ENCODE measurements at places on chromosomes 6 and 20. TPM values are rescaled to one million over a fixed set of nuclear protein-coding genes. Genes with fewer than 3 reads are reported as not detected.

DNA sequence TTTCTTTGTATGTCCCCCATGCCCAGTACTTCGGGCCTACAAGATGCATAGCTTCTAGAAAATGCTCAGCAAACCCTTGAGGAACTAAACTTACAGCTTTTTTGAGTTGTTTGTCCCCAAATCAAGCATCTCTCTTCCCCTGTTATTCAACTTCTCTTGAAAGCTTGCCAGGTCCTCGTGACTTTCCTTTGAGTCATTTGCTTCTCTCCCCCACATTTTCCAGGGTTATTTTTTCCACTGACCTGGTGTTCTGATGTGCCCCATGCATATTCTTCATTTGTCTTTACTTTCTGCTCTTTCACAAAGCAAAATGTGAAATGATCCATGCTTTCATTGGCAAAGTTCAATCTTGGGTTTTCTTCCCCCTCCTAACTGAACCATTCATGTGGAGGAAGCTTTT, 204.8 kb downstream of the TFAP2A start:
- H3K27me3 ChIP-seq: no peaks in the 10 kb centered on the region
- H3K4me1 ChIP-seq: no peaks in the 10 kb centered on the region
- DNase-seq: no peak

GRCh38 chr6:35544769-35545361, 32.2 kb upstream of the TULP1 start:
- no peaks in the 10 kb centered on the region for H3K4me1 ChIP-seq
- H3K27ac ChIP-seq: no peak overlapping the region
- no peaks in the 10 kb centered on the region for H3K36me3 ChIP-seq
- no peak for DNase-seq
- H3K4me3 ChIP-seq: no peak overlapping the region
- no peaks in the 10 kb centered on the region for H3K27me3 ChIP-seq

Gene TASP1
- 6.3 TPM for total RNA-seq

Gene PPDPF
- 39.5 TPM for total RNA-seq

Gene SRMS
- total RNA-seq: not detected

Gene RNF39
- not detected for total RNA-seq

Gene PTPRT
- total RNA-seq: not detected

DNA sequence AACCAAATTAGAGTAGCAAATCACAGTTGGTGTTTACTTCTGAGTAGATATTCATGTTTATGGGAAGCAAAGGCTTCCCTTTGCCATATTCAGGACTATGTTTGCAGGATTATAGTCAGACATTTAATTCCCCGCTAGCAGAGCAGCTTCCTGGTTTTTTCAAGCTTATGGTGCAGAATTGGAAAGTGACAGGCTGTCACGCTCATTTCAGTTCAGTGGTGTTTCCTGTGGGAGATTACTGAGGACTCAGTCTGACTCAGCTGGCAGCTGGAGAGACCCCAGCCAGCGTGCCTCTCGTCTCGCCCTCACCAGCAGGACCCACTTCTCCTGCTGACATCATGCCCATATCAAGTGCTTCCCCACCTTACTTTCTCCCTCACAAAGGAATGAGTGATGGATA, 85.1 kb downstream of the LYRM2 start:
- DNase-seq: no peak
- H3K27me3 ChIP-seq: peaks cover 2% of the 10 kb centered on the region
- no peaks in the 10 kb centered on the region for H3K36me3 ChIP-seq
- no peak overlapping the region for H3K27ac ChIP-seq
- H3K4me1 ChIP-seq: no peaks in the 10 kb centered on the region

DNA sequence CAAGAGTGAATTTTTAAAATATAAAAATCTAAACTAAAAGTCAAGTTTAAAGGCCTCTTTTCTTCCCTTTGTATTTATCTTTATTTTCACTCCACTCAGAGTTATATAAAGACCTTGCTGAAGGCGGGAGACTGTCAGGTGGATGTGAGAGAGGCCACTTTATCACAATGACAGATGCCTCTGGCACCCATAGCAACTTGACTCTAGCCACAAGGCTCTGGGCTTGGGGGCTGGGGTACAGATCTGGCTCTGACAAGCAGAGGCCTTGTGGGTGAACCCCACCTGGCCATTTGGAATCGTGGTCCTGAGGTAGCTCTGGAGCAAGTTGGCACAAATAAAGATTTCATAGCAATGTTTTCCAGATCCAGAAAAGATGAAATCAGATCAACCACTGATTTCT, 417.2 kb downstream of the RFPL4B start:
- H3K36me3 ChIP-seq: no peaks in the 10 kb centered on the region
- no peaks in the 10 kb centered on the region for H3K27me3 ChIP-seq
- no peaks in the 10 kb centered on the region for H3K4me1 ChIP-seq
- no peak overlapping the region for H3K4me3 ChIP-seq
- DNase-seq: no peak

- H3K4me1 ChIP-seq: peaks cover 2% of the 10 kb centered on the region
- no peak overlapping the region for H3K4me3 ChIP-seq
- peaks cover 4% of the 10 kb centered on the region for H3K36me3 ChIP-seq
Observed at GRCh38 chr6:17983730-17984129, 3.7 kb downstream of the KIF13A start.

- H3K27me3 ChIP-seq: no peaks in the 10 kb centered on the region
- H3K4me3 ChIP-seq: no peak overlapping the region
- H3K4me1 ChIP-seq: peaks cover 3% of the 10 kb centered on the region
Observed at GRCh38 chr6:87736809-87737540, 34.9 kb upstream of the AKIRIN2 start.

DNA sequence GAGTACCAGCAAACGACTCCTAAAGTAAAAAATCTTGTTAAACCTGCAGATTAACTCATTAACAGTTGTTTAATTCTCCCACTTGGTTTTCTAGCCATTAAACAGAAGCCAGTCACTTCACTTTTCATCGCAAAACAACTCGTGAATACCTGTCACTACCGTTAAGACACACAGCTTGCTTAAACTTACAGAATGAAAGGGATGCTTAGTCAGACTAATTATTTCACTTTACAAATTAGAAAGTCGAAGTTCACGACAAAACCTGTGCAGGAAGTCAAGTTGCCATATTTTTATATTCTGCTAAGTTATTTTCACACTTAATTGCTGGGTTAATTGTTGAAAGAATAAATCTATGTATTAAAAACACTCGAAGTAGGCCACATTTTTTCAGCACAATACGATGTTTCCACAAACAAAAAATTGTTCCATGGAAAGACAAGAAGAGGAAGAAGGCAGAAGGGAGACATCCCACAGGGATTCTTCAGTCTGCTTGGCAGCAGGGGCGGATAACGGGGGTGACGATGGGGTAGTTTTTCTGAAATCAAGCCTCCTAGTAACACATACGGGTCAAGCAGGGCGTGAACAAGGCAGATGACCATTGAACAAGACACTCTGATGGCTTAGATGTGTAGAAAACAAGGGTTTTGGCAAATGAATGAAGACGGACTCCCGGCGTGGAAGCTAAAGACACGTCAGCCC, 933 bp downstream of the SSR1 start:
- H3K4me3 ChIP-seq: peak overlapping the region; percentile 93
- peaks cover 3% of the 10 kb centered on the region for H3K36me3 ChIP-seq

Gene DYNLT2
- total RNA-seq: 1.0 TPM

Gene WFDC10B
- not detected for total RNA-seq

DNA sequence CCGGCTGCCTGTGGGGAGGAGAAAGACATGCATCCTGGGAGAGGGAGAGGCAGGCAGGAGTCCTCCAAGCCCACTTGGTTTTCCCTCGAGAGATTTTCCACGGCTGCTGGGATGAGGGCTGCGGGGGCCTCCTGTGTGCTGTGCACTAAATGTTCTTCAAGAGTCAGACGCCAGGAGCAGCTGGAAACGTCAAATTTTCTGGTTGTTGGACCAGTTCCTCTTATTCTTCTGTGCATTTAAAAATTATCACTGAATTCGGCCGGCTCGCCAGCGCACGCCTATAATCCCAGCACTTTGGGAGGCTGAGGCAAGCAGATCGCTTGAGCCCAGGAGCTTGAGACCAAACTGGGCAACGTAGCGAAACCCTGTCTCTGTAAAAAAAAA, 32.8 kb upstream of the NTSR1 start:
- peaks cover 2% of the 10 kb centered on the region for H3K4me1 ChIP-seq
- H3K27me3 ChIP-seq: peaks cover 4% of the 10 kb centered on the region
- no peaks in the 10 kb centered on the region for H3K36me3 ChIP-seq
- no peak overlapping the region for H3K27ac ChIP-seq
- no peak for DNase-seq

GRCh38 chr6:108133594-108134179, 32.1 kb upstream of the NR2E1 start:
- H3K36me3 ChIP-seq: no peaks in the 10 kb centered on the region
- peak overlapping the region; percentile 46 for H3K4me3 ChIP-seq
- no peaks in the 10 kb centered on the region for H3K4me1 ChIP-seq
- H3K27me3 ChIP-seq: peaks cover 7% of the 10 kb centered on the region

Gene TREM2
- under 0.01 TPM for total RNA-seq

Gene PBOV1
- not detected for total RNA-seq

GRCh38 chr6:115896538-115897129, 164.1 kb downstream of the FRK start:
- peak; percentile 16 for DNase-seq
- H3K36me3 ChIP-seq: no peaks in the 10 kb centered on the region
- H3K27ac ChIP-seq: no peak overlapping the region
- H3K4me1 ChIP-seq: no peaks in the 10 kb centered on the region

Gene C20orf141
- total RNA-seq: not detected

- peaks cover 5% of the 10 kb centered on the region for H3K27me3 ChIP-seq
- peak; percentile 18 for DNase-seq
Observed at GRCh38 chr6:44381739-44382138, 5.8 kb upstream of the CDC5L start.

GRCh38 chr6:47292944-47293343, 16.8 kb downstream of the TNFRSF21 start:
- H3K4me3 ChIP-seq: no peak overlapping the region
- H3K27ac ChIP-seq: no peak overlapping the region
- no peak for DNase-seq
- H3K27me3 ChIP-seq: no peaks in the 10 kb centered on the region
- no peaks in the 10 kb centered on the region for H3K36me3 ChIP-seq
- H3K4me1 ChIP-seq: no peaks in the 10 kb centered on the region

Gene MYBL2
- 0.26 TPM for total RNA-seq

Gene TTBK1
- under 0.01 TPM for total RNA-seq

GRCh38 chr20:10637563-10637962, 36.2 kb downstream of the JAG1 start:
- peaks cover 23% of the 10 kb centered on the region for H3K36me3 ChIP-seq
- DNase-seq: peak; percentile 53
- H3K4me1 ChIP-seq: peaks cover 27% of the 10 kb centered on the region
- H3K27me3 ChIP-seq: no peaks in the 10 kb centered on the region
- H3K27ac ChIP-seq: peak overlapping the region; percentile 1

Gene ETV7
- 1.0 TPM for total RNA-seq

Gene MEA1
- 60.9 TPM for total RNA-seq

DNA sequence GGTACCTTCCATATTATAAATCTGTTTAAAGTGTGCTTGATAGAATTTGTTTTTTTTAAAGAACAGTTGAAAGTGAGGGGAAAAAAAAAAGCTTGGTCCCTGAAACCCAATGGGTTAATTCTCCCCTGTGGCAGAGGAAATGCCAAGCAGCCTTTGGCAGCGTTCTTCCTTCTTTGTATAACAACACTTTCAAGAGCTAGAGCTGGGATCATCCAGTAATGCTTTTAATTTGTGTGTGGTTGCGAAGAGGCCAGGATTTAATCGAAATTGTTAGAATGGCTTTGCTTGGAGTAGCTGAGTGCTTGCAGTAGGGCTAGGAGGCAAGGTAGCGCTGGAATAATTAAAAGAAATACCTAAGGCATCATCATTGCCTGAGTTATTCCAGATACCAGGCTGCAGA, 692.0 kb downstream of the DHX35 start:
- DNase-seq: no peak
- H3K27me3 ChIP-seq: no peaks in the 10 kb centered on the region
- no peaks in the 10 kb centered on the region for H3K4me1 ChIP-seq
- H3K27ac ChIP-seq: no peak overlapping the region
- H3K4me3 ChIP-seq: no peak overlapping the region

DNA sequence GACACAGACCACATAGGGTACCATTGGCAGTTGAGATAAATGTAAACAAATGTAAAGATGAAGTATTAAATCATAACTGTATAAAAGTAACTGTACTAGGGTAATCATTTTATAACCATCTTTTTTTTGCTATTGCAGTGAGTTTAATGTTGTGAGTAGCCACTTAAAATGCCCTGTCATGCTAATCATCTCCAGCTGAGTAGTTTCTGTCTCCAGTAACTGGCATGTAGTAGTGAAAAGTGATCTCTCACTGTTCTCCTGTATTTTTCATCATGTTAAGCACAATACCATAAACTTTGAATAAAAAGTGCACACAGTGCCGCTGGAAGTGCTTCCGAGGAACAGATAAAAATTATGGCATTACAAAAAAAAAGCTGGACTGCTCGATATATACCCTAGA, 45.0 kb upstream of the OPRM1 start:
- H3K4me3 ChIP-seq: no peak overlapping the region
- no peaks in the 10 kb centered on the region for H3K4me1 ChIP-seq
- H3K27me3 ChIP-seq: no peaks in the 10 kb centered on the region
- no peak for DNase-seq

DNA sequence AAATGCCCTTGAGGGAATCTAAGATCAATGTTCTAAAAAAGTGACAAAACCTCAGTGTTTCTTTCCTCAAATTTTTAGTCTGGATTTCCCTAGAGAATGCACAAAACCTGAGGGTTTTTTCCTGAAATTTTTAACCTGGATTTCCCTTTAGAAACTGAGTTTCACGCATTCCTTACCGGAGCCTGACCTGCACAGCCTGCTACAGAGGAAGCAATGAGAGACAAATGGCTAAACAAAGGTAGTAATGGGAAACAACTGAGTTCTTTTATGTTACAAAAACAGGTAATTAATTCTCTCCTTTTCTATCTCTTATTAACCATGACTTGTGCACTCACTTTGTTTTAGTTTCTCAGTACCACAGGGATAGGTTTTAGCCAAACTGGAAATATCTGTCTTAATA, 281.7 kb upstream of the NT5E start:
- H3K27me3 ChIP-seq: no peaks in the 10 kb centered on the region
- DNase-seq: no peak
- H3K36me3 ChIP-seq: no peaks in the 10 kb centered on the region
- H3K27ac ChIP-seq: no peak overlapping the region
- no peaks in the 10 kb centered on the region for H3K4me1 ChIP-seq
- H3K4me3 ChIP-seq: no peak overlapping the region

GRCh38 chr20:53643031-53643832, 49.6 kb upstream of the ZNF217 start:
- H3K27ac ChIP-seq: peak overlapping the region; percentile 29
- peak; percentile 60 for DNase-seq
- H3K4me1 ChIP-seq: peaks cover 11% of the 10 kb centered on the region
- H3K36me3 ChIP-seq: no peaks in the 10 kb centered on the region
- H3K27me3 ChIP-seq: no peaks in the 10 kb centered on the region

- no peaks in the 10 kb centered on the region for H3K27me3 ChIP-seq
- no peaks in the 10 kb centered on the region for H3K4me1 ChIP-seq
- H3K27ac ChIP-seq: no peak overlapping the region
- H3K4me3 ChIP-seq: no peak overlapping the region
- DNase-seq: no peak
Observed at GRCh38 chr6:45351667-45352066, 23.5 kb downstream of the RUNX2 start.

- H3K27ac ChIP-seq: no peak overlapping the region
- no peaks in the 10 kb centered on the region for H3K4me1 ChIP-seq
- peak; percentile 16 for DNase-seq
- no peak overlapping the region for H3K4me3 ChIP-seq
- H3K27me3 ChIP-seq: no peaks in the 10 kb centered on the region
Observed at GRCh38 chr20:57628047-57628961, 8.1 kb upstream of the ZBP1 start.
